Mammary epithelial cell (primary cell): ENCODE measurements at places on chromosomes 2 and 18.

- peak; percentile 87 for DNase-seq
Observed at GRCh38 chr2:109098251-109098920, 30.6 kb upstream of the SH3RF3 start.

DNA sequence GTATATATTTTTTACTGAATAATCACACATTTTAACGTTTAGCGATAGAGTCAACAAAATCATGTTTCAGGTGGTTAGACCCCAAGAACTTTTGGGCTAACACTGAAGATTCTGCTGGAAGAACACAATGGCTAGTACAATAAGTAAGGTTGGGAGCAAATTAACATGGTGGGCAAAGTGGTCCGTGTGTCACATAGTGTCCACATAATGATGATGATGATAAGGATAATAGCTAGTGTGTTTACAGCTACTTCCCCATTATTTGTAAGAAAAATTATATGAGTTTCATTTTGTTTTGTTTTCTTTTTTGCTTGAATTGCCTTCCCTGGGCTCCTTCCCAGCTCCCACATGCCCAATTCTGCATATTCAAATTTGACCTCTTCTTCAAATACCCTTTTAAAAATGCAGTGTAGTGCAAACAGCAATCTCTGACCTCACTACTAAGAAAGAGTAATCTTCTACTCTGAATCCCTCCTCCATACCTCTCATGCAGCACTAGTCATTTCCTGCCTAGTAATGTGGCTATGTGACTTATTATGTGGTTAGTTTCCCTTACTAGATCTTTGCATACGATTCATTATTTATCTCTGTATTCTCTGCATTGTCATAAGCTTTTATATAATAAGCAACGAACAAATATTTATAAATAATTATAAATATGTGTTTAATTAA is 16.9 kb upstream of the VPS54 start:
- peak; percentile 78 for DNase-seq

- DNase-seq = no peak
Observed at GRCh38 chr2:146003337-146003736, 1483.4 kb upstream of the ZEB2 start.

DNA sequence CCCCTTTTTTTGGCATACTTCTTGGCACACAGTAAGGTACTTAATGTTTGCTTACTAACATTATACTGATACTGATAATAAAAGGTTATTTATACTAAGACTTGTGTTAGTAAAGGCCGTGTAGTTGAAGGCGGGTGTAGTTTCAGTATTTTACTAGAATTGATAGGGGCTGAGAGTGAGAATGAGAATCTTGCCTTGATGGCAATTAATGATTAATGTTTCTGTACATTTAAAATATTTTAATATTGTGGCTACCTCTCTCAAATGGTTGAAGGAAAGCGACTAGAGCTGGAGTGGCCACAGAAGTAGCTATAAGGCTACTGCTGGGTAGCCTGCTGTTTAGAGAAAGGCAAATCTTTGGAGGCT is 29.3 kb downstream of the PELI1 start:
- DNase-seq = no peak

GRCh38 chr2:128108166-128108565 is 17.2 kb downstream of the UGGT1 start:
- no peak for DNase-seq

DNA sequence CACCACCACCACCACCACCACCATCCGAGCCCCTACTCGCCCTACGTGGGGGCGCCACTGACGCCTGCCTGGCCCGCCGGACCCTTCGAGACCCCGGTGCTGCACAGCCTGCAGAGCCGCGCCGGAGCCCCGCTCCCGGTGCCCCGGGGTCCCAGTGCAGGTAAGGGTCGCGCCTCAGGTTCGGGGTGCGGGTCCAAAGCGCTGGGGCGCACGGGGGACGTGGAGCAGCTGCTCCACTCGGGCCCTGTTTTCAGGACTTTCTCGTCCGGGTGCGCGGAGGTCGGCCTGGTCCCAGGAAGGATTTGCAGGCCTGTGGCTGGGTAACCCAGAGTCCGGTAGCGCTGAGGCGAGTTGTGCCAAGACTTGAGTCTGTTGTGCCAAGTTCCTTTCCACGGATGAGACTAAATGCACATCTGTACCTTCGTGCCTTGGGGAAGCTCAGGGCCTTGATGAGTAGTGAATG is 2.8 kb downstream of the GATA6 start:
- DNase-seq = no peak

- DNase-seq = no peak
Observed at GRCh38 chr2:124967325-124967724, 942.2 kb downstream of the CNTNAP5 start.

GRCh38 chr2:134002391-134002790 is 251.5 kb upstream of the MGAT5 start:
- peak; percentile 44 for DNase-seq

DNA sequence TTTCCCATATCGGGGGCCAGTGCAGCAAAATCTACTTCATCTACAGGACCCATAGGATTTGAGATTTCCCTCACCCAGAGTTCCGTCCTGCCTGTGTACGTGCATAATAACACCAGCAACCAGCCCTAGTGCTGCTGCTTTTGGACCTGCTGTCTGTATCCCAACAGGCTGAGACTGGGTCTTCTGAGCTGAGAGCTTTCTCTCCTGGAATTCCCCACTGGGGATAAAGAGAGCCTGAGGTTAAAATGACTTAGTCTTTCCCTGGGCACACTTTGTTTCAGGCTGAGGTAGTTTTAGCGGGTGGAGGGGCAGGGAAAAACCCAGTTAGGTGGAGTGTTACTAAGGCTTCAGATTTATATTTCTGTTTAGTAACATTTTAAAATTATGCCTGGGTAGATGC is 62.5 kb downstream of the SERTAD2 start:
- peak; percentile 33 for DNase-seq

DNA sequence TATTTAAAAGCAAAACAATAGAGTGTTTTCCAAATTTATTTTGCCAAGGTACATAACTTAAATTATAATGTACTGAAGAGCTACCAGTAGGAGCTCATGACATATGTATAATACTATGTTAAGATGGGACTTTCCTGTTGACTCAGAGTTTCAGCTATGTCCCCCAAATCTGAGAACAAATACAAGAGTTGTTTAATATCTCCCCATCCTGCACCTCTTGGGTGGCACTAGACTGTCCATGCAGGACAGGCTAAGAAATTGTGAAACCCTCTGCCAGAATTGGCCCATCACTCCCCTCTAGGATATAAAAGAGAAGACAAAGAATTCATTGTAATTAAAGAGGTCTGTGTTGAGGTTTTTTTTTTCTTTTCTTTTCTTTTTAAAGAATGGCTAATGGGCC is 21.7 kb upstream of the CTAGE1 start:
- peak; percentile 93 for DNase-seq

DNA sequence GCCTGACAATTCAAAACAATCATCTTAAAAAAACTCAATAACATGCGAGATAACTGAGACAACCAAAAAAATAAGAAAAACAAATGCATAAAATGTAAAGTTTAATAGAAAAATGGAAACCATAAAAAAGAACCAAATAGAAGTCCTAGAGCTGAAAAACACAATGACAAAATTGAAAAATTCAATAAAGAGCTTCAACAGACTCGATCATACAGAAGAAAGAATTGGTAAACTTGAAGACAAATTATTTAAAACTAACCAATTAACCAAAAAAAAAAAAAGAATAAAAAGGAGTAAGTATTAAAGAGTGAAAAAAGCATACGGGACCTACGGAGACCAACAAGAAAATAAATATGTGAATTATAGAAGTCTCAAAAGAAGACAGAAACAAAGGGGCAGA is 37.7 kb downstream of the GPC1 start:
- DNase-seq = no peak

DNA sequence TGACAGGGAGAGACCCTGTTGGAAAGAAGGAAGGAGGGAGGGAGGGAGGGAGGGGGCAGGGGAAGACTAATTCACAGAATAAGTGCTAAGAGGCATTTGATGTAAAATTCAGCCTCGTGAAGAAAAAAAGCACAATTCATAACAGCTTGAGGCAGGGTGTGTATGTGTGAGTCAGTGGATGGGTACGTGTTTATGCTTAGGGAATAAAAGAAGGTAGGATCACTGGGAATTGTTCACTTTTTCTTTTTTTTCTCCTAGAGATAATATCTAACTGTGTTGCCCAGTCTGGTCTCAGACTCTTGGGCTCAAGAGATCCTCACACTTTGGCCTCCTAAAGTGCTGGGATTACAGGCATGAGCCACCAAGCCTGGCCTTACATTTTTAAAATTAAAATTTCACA is 39.2 kb downstream of the WDR33 start:
- DNase-seq = peak; percentile 72

GRCh38 chr2:57408587-57408986 is 638.0 kb upstream of the VRK2 start:
- DNase-seq = no peak

GRCh38 chr2:218429911-218430692 is 11.2 kb downstream of the VIL1 start:
- no peak for DNase-seq

GRCh38 chr2:128750328-128751165 is 431.9 kb upstream of the HS6ST1 start:
- DNase-seq = no peak
